ENCODE measurements at places on chromosomes 13 and 19.

- DNase-seq = no peak
Observed at GRCh38 chr13:64314331-64314730, 2898.7 kb upstream of the PCDH20 start.

GRCh38 chr13:74226791-74227475 is 92.7 kb upstream of the KLF12 start:
- no peak for DNase-seq

GRCh38 chr19:50203281-50204080 is at the start of gene MYH14:
Gene MYH14 (plus strand): TSS chr19:50203622. CDS start chr19:50210366, 6,744 bp downstream.
- DNase-seq = peak; percentile 92

- DNase-seq = no peak
Observed at GRCh38 chr19:17328517-17329365, 5.9 kb downstream of the ANO8 start.

- no peak for DNase-seq
Observed at GRCh38 chr19:9456018-9456689, 20.8 kb upstream of the ZNF266 start.

- DNase-seq = no peak
Observed at GRCh38 chr13:55990631-55991030, 1150.1 kb upstream of the PRR20A start.

GRCh38 chr13:53012707-53013106 is 15.9 kb upstream of the OLFM4 start:
- DNase-seq = no peak

DNA sequence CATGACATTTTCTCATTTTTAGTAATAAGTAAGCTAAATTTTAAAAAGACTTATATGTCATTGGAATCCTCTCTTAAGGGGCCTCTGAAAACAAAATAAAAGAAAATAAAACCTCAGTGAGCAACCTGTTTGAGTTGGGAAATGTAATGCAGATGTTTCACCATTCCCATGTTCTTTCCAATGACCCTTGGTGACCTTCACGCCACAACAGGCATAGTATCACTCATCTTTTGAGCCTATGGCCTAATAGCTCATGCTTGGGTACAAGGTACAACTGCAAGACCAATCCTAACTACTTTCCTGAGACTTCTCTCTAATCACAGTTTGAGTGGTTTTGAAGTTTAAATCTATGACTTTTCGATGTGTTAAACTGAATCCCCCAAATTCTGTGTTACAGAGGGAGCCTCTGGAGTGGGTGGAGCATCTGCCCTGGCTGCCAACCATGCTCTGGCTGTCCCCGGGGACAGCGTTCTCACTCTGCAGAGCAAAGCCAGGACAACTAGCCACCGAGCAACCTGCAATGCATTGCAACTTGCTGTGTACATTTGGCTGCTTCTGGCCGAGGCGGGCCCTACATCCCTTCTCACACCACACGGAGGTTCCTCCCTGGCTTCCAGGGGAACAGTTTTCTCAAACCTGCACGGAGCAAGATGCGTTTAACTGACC is 307.9 kb upstream of the MAB21L1 start:
- no peak for DNase-seq

- DNase-seq = no peak
Observed at GRCh38 chr13:40599124-40599523, 67.3 kb downstream of the FOXO1 start.

GRCh38 chr13:99507986-99508385 is 6.7 kb downstream of the TM9SF2 start:
- DNase-seq = no peak

- no peak for DNase-seq
Observed at GRCh38 chr19:31377736-31378135, 28.5 kb upstream of the TSHZ3 start.

DNA sequence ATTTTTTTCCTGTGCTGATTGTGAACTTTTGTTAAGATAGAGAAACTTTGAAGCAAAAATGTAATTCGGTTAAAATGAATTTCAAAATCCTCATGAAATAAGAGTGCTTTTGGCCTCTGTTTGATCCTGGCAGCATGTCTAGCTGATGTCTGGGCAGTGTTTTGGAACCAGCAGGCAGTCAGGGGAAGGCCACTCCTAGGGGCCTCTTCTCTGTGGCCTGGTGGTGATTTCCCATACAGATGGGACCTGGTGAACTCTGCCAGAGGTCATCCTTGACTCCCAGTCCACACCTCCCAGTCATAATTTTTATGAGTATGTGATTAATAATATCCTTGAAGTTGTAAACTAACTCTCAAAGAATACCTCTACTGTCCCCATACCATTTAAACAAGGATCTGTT is 226.6 kb downstream of the PCCA start:
- no peak for DNase-seq

DNA sequence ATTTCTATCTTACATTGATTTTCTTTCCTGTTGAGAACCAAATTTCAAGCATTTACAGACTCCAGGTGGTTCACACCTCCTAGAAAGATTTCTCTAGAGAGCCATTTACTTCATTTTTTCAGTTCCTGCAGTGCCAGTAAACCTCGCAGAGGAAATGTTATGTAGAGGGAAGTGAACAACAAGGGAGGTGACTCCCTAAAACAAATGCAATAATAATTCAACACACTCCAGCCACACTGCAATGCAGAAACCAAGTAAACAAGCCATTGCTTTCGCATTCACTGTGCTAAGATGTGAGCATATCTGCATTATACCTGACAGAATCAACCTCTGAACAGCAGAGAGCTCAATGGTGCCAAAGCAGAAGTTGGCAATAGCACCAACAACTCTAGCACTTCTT is 215.1 kb downstream of the RBM26 start:
- DNase-seq = no peak

DNA sequence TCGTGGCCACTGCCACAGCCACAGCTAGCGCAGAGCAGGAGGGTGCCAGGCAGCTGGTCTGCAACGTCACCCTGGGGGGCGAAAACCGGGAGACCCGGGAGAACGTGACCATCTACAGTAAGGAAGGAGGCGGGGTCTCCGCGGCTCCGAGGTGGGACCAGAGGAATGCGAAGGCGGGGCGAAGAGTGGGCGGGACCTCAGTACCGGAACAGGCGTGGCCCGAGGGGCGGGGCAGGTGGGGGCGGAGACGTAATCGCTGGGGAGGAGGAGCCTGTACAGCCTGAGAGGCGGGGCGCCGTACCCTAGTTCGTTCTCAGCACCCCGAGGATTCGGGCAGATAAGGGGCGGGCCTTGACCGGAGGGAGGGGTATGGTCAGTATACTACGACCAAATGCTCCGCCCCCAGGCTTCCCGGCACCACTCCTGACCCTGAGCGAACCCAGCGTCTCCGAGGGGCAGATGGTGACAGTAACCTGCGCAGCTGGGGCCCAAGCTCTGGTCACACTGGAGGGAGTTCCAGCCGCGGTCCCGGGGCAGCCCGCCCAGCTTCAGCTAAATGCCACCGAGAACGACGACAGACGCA is 2.5 kb downstream of the ICAM5 start:
- peak; percentile 87 for DNase-seq

DNA sequence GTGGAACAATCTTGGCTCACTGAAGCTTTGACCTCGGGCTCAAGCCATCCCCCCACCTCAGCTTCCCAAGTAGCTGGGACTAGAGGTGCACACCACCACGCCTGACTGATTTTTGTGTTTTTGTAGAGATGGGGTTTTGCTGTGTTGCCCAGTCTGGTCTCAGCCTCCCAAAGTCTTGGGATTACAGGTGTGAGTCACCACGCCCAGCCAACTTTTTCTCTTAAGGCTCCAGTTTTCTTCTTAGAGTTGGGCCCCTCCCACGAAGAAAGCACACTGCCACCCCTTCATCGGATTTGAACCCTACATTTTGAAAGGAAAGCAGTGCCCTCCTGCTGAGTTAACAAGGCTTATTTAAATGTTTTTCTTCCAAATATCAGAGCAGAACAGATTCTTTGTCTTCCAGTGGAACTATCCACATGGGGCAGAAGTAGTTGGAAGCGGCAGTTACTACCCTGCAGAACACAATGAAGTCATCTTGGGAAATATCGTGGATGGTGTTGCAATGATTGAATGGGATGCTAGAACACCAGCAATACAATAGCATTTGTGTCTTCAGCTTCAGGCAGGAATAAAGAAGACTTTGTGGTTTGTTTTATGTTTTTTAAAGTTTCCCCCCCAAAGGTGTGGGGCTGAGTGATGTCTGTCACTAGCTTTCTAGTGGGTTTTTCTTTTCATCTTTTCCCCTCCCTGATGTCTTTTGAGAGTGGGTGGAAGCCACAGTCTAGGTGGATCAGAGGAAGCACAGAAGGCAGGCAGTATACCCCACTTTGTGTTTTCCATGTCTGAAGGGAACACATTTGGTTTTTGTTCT is 8.9 kb downstream of the ACTN4 start:
- no peak for DNase-seq

DNA sequence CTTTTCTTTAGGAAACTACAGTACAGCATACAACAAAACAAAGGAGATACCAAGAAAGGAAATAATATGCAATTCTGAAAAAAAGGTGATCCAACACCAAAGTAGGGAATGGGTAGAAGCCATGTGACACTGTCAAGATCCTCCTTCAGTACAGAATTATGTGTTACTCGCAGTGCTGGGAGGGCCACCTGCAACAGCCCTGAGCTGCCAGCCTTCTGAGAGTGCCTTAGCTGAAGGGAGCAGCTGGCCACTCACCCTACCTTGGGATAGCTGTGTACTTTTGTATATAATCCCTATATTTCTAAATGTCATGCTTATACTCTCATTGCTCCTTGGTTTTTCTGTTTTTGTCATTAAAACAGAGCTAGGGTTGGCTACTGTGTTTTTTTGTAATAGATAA is 1518.2 kb upstream of the PCDH20 start:
- no peak for DNase-seq

DNA sequence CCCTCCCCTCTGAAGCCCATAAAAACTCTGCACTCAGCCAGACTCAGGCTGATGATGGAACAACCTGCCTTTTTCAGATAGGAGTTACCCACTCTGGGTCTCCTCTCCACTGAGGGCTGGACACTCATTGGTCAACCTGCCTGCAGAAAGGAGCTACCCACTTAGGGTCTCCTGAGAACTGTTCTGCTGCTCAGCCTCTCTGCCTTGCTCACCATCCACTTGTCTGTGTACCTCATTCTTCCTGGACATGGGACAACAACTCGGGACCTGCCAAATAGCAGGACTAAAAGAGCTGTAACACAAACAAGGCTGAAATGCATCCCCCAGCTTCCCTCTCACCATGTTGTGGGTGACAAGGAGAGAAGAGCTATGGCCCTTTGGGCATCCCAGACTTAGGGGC is 18.4 kb upstream of the RCBTB2 start:
- DNase-seq = no peak

- no peak for DNase-seq
Observed at GRCh38 chr19:54133312-54133956, 4.1 kb upstream of the CNOT3 start.

- no peak for DNase-seq
Observed at GRCh38 chr19:4042064-4042730, 24.5 kb downstream of the ZBTB7A start.

GRCh38 chr13:106357198-106357597 is 178.3 kb downstream of the EFNB2 start:
- no peak for DNase-seq

DNA sequence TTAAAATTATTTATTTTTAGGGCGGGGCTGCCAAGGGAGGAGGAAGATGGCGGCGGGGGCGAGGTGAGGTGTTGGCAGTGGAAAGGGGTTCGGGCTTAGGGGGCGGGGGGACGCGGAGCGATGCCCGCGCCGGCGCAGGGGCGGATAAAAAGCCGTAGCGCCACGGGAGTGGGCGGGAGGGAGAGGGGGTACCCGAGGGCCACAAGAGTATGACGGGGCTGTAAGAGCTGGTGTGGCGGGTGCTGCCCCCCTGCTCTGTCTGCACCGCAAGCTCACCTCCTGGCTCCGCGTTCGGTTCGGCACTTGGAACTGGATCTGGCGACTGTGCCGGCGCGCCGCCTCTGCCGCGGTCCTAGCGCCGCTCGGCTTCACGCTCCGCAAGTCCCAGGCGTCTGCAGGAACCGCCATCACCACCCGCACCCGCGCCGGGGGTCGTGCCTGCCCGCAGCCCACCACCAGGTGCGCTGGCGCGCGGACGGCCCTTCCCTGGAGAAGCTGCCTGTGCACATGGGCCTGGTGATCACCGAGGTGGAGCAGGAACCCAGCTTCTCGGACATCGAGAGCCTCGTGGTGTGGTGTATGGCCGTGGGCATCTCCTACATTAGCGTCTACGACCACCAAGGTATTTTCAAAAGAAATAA is 265.2 kb upstream of the SGCG start:
- peak; percentile 69 for DNase-seq

- DNase-seq = no peak
Observed at GRCh38 chr19:42422092-42422900, 4.9 kb downstream of the LIPE start.

GRCh38 chr13:33072282-33072681 is 56.1 kb downstream of the KL start:
- no peak for DNase-seq

GRCh38 chr13:51730927-51731326 is 73.0 kb downstream of the DHRS12 start:
- no peak for DNase-seq

DNA sequence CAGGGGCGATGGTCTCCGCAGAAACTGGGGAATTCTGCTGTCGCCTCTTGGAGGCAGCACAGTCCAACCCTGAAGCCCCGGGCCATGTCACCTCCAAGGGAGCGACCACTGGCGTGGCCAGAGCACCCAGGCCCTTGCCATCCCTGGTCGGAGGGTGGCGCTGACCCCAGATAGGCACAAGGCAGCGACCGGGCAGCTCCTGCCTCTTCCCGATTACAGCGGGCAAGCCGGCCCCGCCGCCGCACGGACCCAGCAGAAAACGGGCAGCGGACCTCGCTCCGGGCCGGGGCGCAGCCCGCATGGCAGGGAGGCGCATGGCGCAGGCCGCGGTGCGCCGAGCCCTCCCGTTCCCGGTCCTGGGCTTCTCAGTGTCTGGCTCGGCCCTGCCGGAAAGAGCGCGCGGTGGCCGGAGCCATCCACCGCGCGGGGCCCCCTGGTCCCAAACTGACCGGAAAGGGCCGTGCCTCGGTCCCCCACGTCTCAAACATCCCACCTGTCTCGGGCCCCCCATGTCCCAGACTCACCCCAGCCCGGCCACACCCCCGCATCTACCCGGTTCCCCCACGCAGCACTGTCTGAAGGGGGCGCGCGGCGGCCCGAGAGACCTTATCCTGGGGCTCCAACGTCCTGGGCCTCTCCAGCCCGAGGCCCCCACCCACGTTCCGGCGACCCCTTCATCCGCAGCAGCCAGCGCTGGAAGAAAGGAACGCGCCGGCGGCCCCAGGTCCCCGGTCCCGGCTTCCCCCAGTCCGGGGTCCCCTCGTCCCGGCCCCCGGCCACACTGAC is 727 bp downstream of the CERS1 start:
- peak; percentile 56 for DNase-seq

DNA sequence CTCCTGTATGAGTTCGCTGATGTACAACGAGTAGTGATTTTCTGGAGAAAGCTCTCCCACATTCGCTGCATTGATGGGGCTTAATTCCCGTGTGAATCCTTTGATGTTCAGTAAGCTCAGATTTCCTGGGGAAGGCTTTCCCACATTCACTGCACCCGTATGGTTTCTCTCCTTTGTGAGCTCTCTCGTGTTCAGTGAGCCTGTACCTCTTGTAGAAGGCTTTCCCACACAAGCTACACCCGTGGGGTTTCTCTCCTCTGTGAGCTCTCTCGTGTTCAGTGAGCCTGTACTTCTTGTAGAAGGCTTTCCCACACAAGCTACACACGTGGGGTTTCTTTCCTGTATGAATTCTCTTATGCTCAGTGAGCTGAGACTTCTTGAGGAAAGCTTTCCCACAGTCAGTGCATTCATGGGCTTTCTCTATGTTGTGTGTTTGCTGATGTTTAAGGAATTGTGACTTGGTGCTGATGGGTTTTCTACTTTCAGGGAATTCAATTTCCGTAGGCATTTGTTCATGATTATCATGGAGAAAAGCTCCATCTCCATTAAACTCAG is 3.5 kb upstream of the ZNF577 start:
- no peak for DNase-seq
